AG04450 (cell line): ENCODE measurements at places on chromosomes 2 and 18. TPM values are rescaled to one million over a fixed set of nuclear protein-coding genes. Genes with fewer than 3 reads are reported as not detected.

Gene FRZB
- 2.0 and 2.5 TPM in 2 replicates for polyA plus RNA-seq

DNA sequence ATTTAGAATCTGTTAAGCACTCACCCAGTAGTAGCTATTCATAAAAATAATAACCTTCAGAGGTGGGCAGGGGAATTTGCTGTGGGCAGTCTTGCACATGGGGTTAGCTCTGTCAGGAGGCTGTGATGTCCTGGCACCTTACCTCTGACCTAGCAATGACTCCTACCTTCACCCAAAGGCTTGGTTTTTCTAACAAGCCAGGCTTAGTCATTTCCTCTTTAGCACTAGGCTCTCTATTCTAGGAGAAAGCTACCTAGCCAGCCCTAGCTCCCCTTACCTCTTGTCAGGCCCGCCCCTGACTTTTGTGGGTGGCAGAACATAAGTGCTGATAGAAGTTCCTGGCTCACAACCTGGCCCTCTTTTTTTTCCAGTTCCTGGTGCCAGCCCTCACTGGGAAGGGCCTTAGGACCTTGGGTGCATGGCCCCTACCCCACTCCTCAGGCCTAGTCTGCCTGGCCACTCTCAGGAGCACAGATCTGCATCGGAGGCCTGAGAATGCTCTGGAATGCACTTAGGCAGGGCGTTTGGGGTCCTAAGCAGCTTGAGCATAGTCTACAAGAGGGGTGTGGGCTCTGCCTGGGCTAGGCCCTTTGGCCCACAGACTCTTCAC is 17.7 kb downstream of the CPLX4 start:
- DNase-seq, result no peak

DNA sequence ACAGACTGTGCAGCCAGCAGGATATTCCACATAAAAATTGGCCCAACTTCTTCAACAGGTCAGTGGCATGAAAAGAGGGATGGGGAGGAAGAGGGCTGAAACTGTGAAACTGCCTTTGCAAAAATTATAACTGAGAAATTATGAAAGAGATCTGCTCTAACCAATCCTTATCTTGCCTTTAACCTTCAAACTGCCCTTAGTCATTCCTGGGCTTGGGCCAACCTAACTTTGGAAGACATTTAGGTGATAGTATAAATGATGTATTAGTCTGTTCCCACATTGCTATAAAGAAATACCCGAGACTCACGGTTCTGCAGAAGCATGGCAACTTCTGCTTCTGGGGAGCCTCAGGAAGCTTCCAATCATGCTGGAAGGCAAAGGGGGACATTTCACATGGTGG is 74.5 kb downstream of the RPL31 start:
- no peak for DNase-seq

Gene CNDP1
- polyA plus RNA-seq, result not detected in 2 replicates

- DNase-seq, result no peak
Observed at GRCh38 chr18:55821219-55821618, 233.2 kb upstream of the TCF4 start.

- DNase-seq, result no peak
Observed at GRCh38 chr2:112065486-112065885, 10.4 kb downstream of the TMEM87B start.

Gene SP5
- not detected in 2 replicates for polyA plus RNA-seq

DNA sequence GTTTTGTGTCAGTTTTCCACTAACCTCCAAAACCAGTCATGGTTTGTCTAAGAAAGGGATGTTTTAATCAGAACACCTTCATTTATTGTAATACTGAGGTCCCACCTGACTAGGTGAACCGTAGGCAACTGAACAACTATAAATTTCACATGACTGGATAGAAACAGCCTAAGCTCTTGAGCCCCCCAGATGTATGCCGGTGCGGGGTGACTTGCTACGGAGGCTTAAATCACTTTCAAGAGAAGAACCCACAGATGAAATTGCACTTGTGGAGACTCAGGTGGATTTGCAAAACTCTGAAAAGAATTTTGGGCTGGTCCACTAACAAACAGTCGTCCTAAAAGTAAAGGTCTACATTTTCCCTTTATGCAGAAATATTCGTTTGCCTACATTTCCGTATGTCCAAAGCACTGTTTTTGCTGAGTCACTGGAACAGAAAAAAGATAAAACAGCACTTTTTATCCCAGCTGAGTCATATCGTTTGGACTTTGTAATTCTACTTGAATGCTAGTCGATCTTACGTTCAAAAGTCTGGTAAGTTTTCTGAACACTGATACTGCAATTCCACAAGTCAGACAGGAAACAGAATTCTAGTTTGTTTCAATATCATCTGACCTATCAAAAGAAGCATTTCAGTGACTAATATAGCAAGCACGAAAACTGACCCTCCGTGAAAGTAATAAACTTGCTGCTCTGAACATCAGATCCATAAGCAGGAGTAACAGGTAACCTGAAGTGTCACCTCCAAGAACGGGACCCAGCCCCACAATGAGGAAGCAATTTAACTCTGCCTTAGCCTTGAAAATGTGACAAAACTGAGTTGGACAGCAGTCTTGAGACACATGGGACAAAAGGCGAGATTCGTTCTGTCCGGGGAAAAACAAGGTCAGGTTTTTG is 18.1 kb downstream of the ZNF516 start:
- peak; percentile 84 for DNase-seq

- DNase-seq, result no peak
Observed at GRCh38 chr2:224682134-224682533, 34.0 kb downstream of the CCDC195 start.

DNA sequence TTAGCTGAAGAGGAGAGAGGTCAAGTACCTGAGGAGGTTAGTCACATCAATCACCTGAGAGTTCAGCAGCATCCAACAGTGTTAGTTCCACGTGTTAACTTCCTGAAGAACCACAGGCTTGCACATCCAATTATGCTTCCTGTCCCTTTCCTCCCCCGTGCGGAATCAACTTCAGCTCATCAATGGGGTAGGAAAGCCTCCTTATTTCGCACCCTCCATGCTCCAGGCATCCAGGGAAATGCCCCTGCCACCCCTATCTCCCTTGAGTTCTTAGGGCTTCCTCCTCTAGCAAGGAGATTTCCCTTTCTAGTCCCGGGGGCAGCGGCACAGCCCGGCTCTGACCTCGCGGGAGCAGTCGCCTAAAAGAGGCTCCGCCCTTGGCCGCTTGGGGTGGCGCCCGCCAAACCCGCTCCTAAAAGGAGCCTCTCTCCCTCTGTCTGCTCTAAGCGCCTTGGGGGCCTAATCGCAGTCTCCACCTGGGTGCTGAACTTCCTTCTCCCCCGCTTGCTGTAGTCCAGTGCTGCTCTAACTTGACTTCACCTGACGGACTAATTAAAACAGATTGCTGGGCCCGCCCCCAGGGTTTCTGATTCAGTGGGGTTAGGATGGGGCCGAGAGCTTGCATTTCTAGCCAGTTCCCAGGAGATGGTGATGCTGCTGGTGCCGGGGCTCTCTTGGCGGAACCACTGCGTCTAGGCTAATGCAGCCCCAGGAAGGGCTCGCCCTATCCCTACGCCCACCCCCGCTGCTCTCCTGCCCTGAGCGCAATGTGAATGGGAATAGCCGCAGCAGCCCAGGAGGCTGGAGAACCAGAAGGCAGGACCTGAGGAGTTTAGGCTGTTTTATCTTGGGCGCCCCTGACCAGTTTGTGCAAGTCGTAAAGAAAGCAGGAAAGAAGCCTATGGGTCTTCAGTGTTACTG is 3.4 kb upstream of the TET3 start:
- no peak for DNase-seq

DNA sequence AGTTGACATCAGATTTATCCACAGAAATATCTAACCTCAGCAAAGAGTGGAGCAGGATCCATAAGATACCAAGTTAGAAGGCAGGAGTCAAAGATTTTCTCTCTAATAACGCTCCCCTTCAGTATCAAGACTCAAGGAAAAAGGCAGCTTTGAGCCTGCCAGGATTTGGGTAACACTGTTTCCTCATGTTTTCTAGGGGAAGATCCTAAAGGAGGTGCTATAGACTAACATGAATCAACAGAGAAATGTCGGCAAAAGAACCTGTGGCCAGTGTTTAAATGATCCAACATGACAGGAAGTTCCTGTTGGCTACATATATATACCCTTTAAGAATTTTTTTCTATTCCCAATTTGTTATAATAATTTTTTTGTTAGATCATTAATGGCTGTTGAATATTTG is 402.3 kb downstream of the TGIF1 start:
- no peak for DNase-seq

DNA sequence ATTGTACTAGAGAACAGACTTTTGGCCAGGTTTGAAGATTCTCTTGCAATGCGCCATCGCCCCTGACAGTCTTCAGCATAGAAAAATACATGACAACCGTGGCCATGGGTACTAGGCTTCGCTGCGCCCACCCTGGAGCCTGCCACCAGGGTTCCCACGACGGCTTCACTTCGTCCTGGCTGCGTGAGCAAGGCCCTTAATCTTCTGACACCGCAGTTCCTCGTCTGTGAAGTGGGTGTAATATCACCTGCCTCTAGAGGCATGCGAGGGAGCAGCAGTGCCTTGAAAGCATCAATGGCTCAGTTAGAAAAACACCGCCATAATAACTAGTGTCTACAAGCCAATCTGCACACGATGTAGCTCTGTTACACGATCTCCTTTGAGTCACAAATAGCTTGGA is 175.2 kb upstream of the HS6ST1 start:
- no peak for DNase-seq

- no peak for DNase-seq
Observed at GRCh38 chr2:3460156-3460555, 59.2 kb downstream of the ADI1 start.

DNA sequence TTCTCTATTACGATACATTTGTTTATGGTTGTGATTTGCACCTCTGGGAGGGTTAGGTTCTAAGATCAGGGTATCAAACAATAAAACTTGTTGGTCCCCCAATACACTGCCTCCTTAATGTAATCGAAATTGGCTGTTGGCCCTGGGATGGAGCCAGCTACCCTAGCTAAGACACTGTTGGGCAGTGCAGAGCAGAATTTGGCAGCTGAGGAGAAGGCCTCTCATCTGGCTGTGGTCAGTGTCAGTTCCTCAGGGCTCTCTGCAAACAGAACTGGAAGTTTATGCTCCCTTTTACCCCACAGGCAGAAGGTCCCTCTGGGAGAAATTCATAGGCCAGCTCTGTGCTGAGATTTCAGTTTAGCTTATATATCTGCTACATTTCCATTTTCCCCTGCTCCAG is 8.6 kb upstream of the HAAO start:
- no peak for DNase-seq

DNA sequence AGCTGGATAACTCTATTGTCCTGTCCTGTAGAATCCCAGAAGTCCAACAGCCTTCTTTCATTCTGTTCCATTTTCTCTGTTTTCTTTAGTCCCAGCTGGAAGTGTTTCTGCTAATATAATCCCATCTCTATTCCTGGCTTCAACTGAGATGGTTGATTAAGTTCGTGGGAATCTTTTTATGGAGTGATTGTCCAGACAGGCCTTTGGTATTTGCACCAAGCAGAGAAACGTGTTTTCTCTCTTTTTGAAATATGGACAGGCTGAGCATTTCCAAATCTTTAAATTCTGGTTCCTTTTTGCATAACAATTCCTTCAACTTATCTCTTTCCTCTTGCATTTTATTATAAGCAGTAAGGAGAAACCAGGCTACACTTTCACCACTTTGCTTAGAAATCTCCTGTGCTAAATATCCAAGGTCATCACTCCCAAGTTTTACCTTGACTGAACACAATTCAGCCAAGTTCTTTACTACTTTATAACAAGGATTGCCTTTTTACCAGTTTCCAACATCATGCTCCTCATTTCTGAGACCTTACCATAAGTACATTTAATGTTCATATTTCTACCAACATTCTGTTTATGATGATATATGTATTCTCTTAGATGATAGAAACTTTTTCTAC is 108.8 kb downstream of the ZFP36L2 start:
- no peak for DNase-seq

GRCh38 chr2:200695191-200695590 is 109.4 kb downstream of the AOX1 start:
- no peak for DNase-seq

DNA sequence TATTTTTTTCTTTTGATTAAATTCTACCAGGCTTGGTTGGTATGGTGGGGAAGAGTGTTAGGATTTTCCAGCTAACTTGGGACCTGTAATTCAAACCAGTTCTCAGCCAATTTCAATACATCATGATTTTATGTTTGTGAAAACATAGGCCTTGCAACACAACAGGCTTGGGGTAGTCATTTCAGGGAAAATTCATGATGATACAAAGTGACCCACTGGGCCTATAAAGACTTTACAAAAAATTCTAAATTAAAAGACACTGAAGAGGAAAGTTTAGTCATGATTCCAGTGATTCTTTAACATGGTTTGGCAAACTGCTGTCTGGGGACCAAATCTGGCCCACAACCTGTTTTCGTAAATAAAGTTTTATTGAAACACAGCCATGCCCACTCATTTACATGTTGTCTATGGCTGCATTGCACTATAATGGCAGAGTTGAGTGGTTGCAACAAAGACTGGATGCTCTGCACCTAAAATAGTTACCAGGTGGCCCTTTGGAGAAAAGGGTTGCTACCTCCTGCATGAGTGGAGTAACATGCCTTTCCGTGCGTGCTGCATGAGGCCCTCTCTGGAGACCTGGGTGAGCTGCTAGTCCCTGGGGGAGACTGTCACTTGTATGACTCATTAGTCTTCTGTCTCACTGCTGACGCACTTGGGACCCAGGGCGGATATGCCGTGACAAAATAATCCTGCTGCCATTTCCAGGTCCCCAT is 73.6 kb downstream of the NPAS2 start:
- DNase-seq, result no peak

Gene VSNL1
- 0.77 and 0.86 TPM in 2 replicates for polyA plus RNA-seq

GRCh38 chr2:232761301-232761907 is 15.0 kb downstream of the KCNJ13 start:
- no peak for DNase-seq

- DNase-seq, result no peak
Observed at GRCh38 chr2:198187841-198188240, 383.4 kb downstream of the PLCL1 start.

Gene SLC19A3
- not detected in 2 replicates for polyA plus RNA-seq

- peak; percentile 27 for DNase-seq
Observed at GRCh38 chr2:144596073-144596871, 76.4 kb upstream of the ZEB2 start.

Gene ATP6V1C2
- 0.12 and 0.14 TPM in 2 replicates for polyA plus RNA-seq

Gene ALPI
- not detected in 2 replicates for polyA plus RNA-seq

Gene ATG16L1
- polyA plus RNA-seq, result 28.3 and 32.8 TPM in 2 replicates

DNA sequence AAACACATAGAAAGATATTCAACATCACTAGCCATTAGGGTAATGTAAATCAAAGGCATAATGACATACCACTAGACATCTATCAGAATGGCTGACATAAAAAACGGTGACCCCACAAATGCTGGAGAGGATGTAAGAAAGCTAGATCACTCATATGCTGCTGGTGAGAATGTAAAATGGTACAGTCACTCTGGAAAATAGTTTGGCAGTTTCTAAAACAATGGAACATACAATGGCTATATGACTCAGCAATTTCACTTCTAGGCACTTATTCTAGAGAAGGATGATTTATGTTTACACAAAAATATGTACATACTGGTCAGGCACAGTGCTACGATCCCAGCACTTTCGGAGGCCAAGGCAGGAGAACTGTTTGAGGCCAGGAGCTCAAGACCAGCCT is 87.3 kb downstream of the COLEC12 start:
- DNase-seq, result no peak

DNA sequence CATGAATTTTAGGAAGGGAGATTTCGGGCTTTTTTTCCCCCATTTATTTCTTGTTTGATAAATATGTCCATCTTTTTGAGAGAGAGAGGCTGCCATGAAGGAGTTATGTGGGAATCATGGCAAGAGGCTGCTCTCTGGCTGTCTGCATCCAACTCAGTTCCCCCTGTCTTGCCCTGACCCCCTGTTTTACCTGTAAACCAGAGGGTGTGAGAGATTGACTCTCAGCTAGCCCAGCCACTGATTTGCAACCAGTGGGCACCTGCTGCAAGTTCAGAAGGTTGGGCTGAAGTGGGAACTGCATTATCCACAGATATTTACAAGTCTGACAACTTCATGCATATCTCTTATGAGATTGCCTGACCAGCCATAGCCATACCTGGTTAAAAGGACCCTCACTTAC is 625.4 kb upstream of the FANCL start:
- DNase-seq, result no peak

Gene TLX2
- not detected in 2 replicates for polyA plus RNA-seq
